ENCODE measurements at places on chromosomes 6 and 20.

DNA sequence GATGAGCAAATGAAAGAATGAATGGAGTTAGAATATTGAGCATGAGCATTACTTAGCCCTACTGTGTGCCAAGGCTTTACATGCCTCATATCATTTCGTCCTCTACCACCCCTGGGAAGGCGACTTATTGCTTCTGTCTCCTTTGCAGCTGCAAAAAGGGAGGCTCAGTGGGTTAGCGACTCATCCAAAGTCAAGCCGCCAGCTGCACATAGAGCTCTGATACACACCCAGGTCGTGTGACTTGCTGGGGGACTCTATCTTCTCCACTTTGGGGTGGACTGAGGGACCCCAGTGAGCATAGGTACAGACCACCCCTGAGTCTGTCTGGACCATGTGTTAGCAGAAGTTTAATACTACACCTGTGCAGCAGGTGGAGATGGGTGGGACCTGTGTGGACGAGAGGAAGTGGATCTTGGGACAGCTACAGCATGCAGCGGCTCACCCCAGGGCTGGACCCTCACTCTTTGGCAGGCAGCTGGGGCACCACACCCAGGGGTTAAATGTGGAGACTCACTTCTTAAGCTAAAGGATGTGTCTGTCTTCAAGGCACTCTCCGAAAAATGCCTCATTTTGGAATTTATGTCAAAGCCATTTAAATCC, 36.2 kb upstream of the ANGPT4 start:
- DNase-seq, result no peak

DNA sequence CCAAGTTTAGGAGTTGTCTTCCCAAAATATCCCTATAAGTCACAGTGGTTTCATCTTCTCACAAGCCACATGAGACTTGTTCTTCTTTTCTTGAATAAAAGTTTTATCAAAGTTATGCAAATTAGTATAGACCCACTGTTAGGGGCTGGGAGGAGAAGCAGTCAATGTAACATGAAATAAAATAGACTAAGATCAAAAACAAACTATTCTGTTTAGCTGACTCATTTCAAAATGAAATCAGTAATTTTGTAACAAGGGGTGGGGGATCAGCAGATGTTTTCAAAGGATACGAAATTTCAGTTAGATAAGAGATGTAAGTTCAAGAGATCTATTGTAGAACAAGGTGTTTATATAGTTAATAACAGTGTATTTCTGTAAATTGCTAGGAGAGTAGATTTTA, 339.6 kb upstream of the PRDM1 start:
- no peak for DNase-seq

- DNase-seq, result no peak
Measured at GRCh38 chr6:164166996-164167395, 752.5 kb downstream of the QKI start.

DNA sequence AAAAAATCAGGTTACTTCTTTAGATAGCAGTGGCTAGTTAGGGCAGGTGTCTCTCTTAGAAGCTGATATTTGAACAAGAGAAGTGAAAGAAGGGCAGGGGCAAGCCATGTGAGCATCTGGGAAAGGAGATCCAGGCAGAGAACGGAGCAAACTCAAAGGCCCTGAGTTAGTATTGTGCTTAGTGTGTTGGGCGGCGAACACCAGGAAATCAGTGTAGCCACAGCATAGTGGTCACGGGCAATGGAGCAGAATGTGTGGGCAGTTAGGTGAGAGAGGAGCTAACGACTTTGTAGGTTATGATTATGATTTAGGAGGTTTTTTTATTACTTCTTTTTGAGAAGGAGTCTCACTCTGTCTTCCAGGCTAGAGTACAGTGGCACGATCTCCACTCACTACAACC, 229.3 kb downstream of the TMEM242 start:
- DNase-seq, result no peak

DNA sequence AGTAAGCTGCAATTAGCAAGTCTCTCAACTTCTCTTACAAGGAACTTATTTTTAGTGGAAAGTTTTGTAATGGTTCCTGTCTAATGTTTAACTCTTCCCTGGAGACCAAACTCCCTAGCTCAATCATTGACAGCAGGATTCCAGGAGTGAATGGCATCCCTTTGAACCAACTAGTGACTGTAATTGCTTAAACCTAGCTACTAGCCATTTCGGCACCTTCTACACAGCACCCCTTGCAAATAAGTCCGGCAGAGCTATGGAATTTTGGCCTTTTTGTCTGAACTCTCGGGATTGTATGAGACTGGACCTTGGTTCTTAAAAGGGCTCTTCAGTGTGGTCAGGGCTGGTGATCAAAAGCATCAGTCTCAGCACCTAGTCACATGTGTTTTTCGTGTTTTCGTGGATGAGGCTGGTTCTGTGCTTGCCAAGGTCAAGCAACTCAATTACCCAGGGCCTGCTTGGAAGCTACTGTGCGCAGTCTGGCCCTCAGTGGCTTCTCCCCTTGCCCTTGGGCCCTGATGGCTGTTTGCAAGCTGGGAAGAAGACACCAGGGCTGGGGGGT, 135.3 kb upstream of the NEDD9 start:
- no peak for DNase-seq

GRCh38 chr20:12936020-12936419, 72.8 kb upstream of the SPTLC3 start:
- DNase-seq, result no peak

- DNase-seq, result peak; percentile 33
Measured at GRCh38 chr6:151807513-151808370, at the start of gene ESR1. TSS of gene ESR1 (plus strand) at chr6:151807682. CDS start at chr6:151807913, 231 bp downstream.

GRCh38 chr20:728256-728944, 39.9 kb downstream of the SLC52A3 start:
- DNase-seq, result peak; percentile 76

- DNase-seq, result no peak
Measured at GRCh38 chr20:25274481-25274880, 26.6 kb downstream of the PYGB start.

DNA sequence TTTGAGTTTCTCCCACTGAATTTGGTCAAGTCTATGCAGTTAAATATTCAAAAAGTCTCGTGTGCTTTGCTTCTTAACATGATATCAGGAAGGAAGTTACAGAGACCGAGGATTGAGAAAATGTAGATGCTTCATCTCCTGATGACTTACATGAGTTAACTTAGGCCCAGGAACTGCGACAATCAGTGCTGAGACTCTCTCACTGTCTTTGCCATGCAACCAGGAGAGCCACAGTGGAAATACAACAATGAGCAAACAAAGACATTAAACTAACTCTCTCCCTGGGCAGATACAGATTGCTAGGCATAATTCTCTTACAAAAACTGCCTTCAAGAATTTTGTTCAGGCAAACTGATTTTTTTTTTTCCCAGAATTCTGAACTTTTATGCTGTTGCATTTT, 440.6 kb upstream of the EPHA7 start:
- no peak for DNase-seq

- peak; percentile 60 for DNase-seq
Measured at GRCh38 chr6:27275025-27275956, 27.8 kb downstream of the PRSS16 start.

- no peak for DNase-seq
Measured at GRCh38 chr20:49405062-49405683, 77.3 kb downstream of the KCNB1 start.

DNA sequence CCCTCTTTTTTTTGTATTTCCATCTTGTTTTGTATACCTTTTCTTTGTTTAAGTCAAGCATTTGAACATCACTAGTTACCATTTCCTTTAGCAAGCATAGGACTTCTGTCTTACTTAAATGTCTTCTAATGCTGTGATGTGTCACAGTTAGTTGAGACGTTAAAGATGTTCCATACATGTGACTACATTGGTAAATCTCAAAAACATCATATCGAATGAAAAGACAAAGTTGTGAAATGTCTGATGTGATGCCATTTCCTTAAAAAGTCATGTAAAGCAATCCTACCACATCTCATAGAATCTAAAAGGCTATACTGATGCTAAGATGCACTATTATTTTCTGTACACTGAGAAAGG, 26.8 kb downstream of the SLC16A10 start:
- DNase-seq, result no peak

GRCh38 chr6:31920811-31921210, 6.7 kb upstream of the C2 start:
- DNase-seq, result no peak

- no peak for DNase-seq
Measured at GRCh38 chr6:135921188-135921587, 69.7 kb downstream of the PDE7B start.

DNA sequence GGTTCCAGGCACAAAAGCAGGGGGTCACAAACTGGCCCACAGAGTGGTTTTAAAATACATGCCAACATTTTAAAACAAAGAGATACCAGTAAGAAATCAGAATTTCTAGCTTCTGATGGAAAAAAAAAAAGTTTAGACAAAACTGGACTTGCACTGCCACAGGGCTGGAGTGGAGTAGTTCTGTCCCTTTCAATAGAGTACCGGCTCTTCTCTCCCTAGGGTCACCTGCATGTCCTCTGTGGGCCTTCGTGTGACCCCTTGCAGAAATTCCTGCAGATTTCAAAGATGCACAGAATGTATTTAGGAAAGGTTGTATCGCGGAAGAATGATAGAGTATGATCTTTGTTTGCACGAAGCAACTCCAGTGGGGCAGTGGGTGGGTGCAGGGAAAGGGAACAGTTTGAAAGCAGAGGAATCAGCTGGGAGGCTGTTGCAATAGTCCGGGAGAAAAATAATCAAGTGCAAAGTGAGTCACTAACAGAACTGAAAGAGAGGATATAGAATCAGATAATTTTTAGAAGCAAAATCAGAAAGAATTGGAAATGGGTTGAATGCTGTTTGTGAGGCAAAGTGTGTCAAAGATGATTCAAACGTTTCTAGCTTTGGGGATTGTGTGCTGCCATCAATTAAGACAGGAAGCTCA, 97.3 kb upstream of the STXBP5 start:
- DNase-seq, result no peak

GRCh38 chr20:2864626-2865025, 8.7 kb upstream of the PTPRA start:
- no peak for DNase-seq

GRCh38 chr20:44733341-44734069, 12.2 kb upstream of the KCNK15 start:
- peak; percentile 76 for DNase-seq

- no peak for DNase-seq
Measured at GRCh38 chr20:49969946-49970345, 12.8 kb upstream of the SNAI1 start.

- DNase-seq, result peak; percentile 2
Measured at GRCh38 chr6:19838442-19839236, 1.5 kb downstream of the ID4 start.

GRCh38 chr20:24699321-24700165, 230.1 kb downstream of the SYNDIG1 start:
- DNase-seq, result no peak

GRCh38 chr20:51303731-51304670, 238.5 kb downstream of the NFATC2 start:
- DNase-seq, result no peak

DNA sequence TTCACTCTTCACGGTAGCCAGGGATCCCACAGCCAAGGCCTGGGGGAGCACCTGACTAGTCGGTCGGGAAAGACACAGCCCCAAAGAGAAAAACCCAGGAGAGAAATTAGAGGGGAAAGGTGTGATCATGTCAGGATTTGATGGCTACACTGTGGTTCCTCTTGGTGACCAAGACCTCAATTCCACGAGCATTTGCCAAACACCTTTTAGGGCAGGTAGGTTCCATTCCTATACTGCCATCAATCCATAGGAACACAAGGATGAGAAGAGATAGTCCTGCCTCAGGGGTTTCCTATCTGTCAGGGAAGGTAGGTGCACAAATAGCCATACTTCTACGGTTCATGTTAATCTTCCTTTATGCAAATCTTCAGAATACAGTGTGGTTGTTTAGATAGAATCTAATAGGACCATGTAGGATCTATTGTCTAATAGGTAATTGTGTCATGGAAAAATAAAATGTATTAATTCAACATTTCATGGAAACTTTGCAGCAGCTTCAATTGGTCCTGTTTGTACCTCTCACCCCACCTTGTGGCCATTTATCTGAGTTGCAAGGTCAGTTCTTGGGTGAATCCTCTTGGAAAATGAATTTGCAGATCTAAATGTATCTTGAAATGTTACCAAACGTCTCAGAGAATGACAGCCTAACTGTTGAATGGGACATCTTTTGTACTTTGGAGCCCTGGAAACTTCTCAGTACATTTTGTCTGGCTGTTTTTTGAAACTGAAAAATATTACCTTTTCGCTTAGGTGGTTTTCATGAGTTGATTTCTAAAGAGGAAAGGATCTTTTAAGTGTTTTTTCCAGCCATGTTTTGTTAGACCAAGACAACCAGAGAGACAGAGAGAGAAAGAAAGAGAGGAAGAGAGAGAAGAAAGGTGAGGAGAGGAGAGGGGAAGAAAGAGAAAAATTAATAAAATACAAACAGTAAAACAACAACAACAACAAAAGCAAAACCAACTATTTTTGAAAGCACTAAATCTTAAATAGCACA, 33.7 kb upstream of the IYD start:
- DNase-seq, result peak; percentile 51

DNA sequence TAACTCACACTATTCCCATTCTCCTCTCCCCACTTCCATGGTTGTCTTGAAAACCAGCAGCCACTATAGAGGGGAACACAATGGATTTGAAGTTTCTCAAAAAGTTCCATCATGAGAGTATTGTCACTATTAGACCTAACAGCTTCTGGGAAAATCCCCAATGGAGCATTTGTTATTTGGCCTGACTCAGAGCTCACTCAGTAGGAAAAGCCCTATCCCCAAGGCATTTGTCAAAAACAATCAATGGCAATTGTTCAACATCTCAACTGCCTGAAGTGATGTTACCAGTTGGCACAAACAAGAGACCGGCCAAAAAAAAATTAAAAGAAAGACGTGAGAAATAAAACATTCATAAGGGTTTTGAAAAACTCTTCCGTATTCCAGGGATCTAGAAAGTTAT, 98.8 kb downstream of the MYLK4 start:
- no peak for DNase-seq

DNA sequence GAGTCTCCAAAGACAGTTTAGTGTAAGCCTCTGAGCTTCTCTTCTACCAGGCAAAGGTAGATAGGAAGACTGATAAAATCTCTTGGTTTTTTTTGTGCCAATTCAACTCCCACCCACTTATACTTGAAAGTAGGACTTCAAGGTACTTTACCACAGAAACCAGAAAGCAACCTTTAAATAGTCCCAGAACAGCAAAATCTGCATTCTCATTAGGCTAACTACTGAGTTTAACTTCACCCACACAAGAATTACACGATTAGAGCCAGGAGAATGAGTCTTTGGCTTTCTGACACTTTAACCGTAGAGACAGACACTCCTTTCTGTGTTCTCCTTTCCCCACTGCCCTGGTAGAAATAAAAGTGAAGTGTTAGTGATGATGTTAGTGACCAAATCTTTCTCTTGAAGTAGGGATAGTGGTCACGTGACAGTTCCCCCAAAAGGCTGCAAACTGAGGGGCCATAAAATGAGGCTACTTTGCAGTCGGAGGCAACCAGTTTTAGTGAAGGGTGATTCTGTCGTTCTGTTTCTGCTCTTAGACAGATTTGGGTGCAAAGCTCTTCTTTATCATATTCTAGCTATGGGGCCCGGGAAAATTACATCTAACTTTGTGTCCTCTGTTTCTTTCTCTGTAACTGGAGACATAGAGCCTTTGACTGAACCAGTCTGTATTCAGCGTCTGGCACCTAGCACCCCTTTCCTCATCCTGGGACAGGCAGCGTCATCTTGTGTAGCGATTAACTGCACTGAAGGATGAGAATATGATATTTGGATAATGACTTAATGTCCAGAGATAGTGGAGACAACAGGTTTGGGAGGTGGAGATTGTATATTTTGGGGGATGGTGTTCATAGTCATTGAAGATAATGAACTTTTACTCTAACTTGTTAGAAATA, 206.4 kb upstream of the CITED2 start:
- no peak for DNase-seq

GRCh38 chr6:146583966-146584365, 14.8 kb upstream of the ADGB start:
- DNase-seq, result no peak

Measured in activated CD4-positive, alpha-beta T cell treated with anti-CD3 and anti-CD28 coated beads for 48 hours (primary cell).